ENCODE measurements at places on chromosomes 6 and 20.

DNA sequence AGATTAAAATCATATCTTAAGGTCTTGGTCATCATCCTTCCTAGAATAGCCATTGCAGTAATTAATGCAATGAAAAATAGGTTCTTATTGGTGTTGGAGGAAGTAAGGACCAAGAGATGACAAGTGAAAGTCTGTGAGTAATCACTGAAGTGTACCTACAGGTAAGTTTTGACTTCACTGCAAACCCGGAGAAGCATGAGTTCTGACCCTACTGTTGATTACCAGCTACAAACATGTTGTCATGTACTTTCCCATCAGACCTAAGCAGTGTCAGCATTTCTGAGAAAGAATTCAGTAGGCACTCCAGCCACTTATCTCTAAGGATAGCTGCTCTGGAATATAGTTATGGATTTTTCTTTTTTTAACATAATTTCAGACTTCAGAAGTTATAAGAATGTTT lies 280.9 kb downstream of the ZFAND3 start:
- no peak for DNase-seq

DNA sequence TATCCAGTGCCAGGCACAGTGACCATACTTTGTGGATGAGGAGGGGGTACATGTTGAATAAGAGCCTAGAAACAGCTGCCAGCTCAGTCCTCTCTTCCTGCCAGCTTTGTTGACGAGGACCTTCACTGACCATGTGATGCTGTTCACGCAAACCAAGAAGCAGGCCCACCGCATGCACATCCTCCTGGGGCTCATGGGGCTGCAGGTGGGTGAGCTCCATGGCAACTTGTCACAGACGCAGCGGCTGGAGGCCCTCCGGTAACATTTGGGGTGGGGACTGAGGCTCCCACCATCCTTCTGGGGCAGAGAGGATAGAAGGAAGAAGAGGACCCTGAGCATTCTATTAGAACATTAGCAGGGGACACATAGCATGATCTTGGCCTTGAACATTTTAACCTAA lies 15.6 kb downstream of the DDX27 start:
- no peak for DNase-seq

DNA sequence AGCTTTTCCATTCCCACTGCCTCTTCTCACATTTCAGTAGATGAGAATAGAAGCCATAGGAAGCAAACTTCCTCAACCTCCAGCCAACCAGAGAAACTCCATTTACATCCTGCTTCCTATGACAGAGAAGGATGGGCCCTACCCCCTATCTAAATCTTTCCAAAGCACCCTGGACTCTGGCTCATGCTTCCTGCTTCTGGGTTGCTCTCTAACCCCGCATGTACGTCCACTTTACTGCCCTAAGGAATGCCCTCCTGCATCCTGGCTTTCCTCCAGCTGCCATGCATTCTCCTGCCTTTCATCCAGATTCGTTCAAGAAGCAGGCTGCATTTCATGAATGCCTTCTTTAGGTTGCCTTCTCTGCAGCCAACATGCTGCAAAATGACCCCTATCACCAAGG lies 91.9 kb downstream of the FAM217A start:
- no peak for DNase-seq

GRCh38 chr6:31652925-31653724 lies 664 bp upstream of the BAG6 start:
- DNase-seq: peak; percentile 89

DNA sequence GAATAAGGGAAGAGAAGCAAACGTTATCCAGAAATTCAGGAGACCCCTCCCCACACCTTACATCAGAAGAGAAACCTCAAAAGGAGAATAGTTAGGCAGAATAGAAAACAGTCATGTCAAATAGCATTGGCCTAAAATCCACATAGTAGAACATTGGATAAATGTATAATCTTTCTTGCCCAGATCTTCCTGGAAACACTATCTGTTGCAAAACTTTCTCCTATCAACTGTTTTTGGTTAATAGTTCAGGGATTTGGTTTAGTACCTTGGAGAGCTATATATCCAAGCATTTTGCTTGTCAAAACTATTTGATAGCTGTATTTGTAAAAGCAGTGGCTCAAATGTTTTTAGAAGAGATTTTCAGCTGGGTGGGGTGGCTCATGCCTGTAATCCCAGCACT lies 74.3 kb upstream of the PHACTR2 start:
- no peak for DNase-seq

- DNase-seq: no peak
Observed at GRCh38 chr6:134238960-134239795, 78.7 kb downstream of the SGK1 start.

GRCh38 chr20:34269996-34270627 lies 28.9 kb downstream of the ASIP start:
- DNase-seq: no peak

GRCh38 chr6:25637211-25637610 lies 14.8 kb upstream of the SCGN start:
- DNase-seq: no peak

DNA sequence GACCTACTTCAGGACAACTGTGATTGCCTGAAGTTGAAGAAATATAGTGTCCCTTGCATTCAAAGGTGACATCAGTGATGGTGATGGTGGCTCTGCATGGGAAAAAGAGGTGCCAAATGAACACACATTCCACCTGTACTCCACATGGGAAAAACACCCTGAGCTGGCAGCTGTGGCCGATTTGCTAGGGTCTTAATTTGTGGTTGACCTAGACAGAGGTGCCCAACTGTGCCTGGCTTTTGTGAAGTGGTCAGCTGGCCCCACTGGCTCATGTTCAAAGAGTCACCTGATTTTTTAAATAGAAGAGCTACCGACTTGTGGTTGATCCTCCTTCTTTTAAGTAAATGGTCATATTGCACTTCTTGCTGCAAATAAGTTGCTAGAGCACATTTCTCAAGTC lies 7.6 kb upstream of the GCNT2 start:
- no peak for DNase-seq

DNA sequence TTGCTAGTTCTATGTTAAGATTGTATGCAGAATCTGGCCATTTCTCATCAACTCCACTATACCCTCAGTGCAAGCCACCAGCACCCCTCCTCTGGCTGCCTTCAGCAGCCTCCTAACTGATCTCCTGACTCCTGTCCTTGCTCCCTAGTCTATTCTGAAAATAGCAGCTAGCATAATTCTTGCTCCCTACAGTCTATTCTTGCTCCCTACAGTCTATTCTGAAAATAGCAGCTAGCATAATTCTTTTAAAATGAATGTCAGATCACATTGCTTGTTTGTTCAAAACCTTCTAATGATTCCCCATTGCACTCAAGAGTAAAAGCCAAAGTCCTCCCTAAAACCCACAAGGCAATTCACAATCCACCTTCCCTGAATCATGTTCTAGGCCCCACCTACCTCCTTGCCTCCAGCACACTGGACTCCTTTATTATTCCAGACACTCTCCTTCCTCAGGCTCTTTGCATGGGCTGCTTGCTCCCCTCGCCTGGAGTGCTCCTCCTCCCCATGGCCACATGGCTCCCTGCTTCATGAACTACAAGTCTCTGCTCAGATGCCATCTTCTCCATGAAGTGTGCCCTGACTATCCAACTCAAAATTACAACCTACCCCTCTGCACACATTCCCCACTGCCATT lies 164.2 kb upstream of the TNFAIP3 start:
- no peak for DNase-seq

All from AG08396 (cell line).